ENCODE measurements at places on chromosomes 4 and X. TPM values are rescaled to one million over a fixed set of nuclear protein-coding genes. Genes with fewer than 3 reads are reported as not detected.

- ATAC-seq, result no peak
These were observed 24.0 kb upstream of the SPARCL1 start for GRCh38 chr4:87553182-87553581.

Gene SMR3B
- not detected for total RNA-seq

Gene ODAPH
- total RNA-seq, result not detected

Gene UGT2B11
- total RNA-seq, result not detected

Gene SLC25A4
- 162 TPM for total RNA-seq

DNA sequence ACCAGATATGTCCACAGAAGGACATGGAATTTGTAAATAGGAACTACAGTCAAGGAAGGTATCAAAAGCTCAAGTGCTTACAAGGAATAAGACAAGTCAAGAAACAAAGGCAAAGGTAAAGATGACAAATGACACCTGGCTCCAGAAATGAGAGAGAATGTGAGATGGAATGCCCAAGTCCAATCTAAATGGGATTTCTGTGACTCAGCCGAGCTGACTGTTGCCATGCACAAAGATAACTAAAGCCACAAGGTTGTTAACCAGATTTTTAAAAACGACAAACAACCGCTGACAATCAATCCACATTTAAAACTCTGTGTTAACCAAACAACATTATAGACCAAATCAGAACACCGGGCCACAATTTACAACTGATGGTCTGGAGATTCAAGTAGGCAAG lies 1.1 kb downstream of the NFXL1 start:
- no peak for ATAC-seq

- ATAC-seq, result no peak
These were observed 81.8 kb downstream of the MID1IP1 start for GRCh38 chrX:38882894-38883626.

DNA sequence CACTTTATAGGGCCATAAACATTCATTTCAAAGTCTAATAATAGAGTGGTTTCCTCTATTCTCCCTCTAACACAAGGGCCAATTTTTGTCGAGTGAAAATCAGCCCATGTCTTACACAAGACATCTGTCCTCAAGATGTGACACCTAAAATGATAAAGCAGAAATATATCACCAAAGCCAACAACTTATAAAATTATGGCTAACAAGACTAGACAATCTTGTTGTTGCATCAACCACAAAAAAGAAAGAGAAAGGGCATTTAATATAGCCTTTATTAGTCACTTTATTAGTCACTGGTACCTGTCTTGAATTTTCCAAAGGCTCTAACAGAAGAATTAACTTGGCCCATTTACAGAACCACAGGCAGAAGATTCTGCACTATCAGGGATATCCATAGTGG lies 161.6 kb downstream of the SMIM20 start:
- no peak for ATAC-seq

Gene HTRA3
- 55.6 TPM for total RNA-seq

DNA sequence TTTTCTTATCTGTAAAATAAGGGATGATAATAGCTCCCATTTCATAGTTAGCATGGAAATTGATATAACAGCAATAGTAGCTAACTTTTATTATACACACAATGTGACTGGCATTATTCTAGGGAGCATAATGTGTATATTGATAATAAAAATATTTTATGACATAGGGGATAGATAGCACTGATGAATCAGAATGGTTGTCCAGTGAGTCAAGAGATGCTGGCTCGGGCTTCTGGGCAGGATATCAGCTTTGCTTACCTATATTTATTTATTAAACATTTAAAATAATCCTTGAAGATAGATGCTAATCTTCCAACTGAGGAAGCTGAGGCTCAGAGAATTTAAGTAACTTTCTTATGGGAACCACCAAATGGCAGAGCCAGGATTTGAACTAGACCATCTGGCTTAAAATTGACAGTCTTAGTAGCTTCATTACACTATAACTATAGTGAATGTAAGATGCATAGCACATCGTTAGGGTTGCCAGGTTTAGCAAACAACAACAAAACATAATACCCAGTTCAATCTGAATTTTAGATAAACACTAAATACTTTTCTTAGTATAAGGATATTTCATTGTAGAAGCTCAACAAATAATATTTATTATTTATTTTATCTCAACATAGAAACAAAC lies 2.7 kb downstream of the AFP start:
- ATAC-seq, result no peak

- no peak for ATAC-seq
These were observed 48.0 kb downstream of the TXK start for GRCh38 chr4:48085821-48086589.

Data from gastroesophageal sphincter (tissue), 4 donors.